ENCODE measurements at places on chromosomes 4 and X.

- no peak for DNase-seq
Observed at GRCh38 chr4:33063241-33063640, 2343.1 kb downstream of the PCDH7 start.

- DNase-seq = no peak
Observed at GRCh38 chr4:163534056-163534455, 39.6 kb downstream of the TMA16 start.

DNA sequence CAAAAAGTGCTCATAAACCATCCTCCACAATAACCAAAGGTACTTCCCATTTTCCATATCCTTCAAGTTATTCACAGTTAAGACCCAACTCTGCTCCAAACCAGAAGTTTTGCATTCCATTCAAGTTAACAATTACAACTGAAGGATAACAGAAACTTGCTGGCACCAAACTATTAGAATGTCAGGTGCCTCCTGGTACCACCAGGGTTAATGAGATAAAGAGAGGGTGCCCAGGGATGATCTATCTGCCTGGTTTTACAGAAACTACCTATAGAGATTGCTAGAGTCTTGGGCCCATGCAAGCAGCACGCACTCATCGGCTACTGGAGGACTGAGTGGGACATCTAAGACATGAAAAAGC is 114.6 kb downstream of the RBM47 start:
- DNase-seq = no peak

- DNase-seq = no peak
Observed at GRCh38 chr4:100547541-100548199, 29.8 kb upstream of the EMCN start.

GRCh38 chr4:153131596-153131995 is 72.6 kb upstream of the TRIM2 start:
- DNase-seq = no peak

DNA sequence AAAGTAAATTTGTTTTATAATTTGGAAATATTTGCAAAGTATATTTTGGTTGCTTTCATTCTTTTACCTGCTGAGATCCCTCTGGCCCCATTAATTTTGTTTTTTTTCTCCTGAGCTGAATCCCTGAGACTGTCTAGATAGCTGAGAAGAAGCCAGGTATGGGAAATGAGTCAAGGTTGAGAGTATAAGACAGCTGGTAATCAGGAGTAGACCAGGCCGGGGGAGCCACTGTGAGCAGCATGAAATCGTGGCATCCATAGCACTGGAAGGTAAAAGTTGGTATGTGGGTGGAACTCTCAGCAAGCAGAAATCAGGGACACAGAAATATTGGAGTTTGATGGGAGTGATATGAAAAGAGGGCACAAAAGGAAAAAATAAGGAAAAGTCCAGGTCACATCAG is 164.5 kb downstream of the FHIP1A start:
- no peak for DNase-seq

DNA sequence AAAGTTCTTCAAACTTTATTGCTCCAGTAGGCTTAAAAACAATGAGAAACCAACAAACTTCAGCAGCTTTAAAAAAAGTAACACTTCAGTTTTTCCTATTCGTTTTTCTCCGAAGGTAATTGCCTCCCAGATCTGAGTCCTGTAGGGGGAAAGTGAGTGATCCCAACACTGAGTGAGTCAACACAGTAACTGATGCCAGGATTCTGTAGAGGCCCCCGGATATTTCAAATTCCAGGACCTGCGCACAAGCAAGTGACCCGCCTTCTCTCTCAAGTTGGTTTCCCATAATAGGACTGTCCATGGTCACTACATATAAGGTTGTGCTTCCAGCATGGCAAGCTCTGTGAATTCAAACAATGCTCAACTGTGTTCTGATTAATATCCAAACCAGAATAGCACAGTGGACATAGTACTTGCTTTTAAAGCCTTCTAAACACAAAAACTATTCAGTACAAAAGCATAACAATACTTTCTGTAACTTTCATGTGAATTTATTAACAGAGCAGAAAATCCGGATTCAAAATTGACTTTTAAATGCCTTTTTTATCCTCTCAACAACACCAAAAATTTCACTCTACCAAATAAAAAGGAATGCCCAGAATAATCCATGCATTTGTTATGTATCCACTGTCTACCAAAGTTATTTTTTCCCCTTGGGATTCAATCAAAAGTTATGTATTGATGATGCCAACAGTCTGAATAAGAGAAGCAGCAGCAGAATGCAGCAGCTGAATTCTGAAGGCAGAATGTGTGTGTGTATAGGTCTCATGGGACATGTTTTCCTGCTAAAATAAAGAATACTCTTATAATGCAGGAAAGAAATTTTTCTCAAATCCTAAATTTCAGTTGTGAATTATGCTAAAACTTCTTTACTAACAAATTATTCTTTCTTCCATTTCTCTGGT is at the start of gene DMD:
Gene DMD, minus strand, starts transcription at position 194 of the 905 bp plus-strand sequence. CDS start 237 bp downstream, outside the sequence.
- DNase-seq = no peak

- no peak for DNase-seq
Observed at GRCh38 chr4:35151816-35152572, 1092.3 kb downstream of the ARAP2 start.

DNA sequence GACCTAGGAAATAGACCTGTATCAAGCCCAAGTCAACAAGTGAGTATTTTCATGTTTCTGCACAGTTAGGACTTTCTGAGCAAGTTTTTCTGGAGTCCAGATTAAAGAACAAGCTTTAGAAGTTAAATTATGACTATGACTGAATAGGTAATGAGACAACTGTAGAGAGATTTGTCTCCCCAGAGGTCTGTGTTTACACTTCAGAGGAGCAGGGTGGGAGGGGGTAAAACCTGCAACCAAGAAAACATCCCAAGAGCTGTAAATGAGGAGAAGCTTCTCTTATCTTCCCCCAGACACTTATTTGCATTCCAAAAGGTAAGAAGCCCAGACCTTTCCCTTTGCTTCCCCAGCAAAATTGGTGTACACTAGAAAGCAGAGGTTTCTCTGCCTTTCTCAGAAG is 22.1 kb upstream of the CEP135 start:
- DNase-seq = no peak

- DNase-seq = no peak
Observed at GRCh38 chrX:10296576-10296975, 139.8 kb downstream of the CLCN4 start.

GRCh38 chr4:53622739-53623151 is 31.5 kb upstream of the LNX1 start:
- DNase-seq = no peak

- no peak for DNase-seq
Observed at GRCh38 chrX:29275928-29276327, 688.7 kb downstream of the IL1RAPL1 start.

DNA sequence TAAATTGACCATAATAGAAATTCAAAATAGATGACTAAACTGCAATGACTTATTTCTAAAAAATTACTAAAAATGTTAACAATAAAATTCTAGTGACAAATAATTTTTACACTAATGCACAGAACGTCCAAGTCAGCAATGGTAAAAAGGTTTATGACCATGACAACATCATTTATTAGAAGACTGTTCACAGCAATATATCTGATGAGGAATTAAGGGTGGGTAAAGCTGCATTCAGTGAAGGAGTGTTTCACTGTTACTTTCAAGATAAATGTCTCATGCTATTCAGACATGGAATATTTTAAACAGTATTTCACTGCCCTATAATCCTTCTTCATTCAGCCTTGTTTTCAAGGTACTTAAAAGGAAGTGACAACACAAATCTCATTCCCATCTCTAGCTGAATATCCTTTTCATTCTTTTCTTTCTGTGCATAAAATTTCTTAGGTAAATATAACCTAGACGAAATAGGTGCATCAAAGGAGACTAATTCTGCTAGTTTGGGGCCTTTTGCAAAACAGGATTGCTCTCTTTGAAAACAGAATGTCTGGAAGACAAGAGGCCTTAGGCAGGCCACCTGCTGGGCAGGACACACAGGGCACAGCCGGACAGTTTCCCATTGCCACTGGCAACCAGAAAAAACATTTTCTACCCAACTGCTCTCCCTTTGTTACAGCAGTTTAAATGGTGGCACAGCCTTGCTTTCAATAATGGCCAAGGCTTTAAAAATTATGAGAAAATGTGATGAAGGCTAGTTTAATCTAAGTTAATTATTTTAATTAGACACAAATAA is 600.3 kb downstream of the SPRY1 start:
- DNase-seq = no peak

- no peak for DNase-seq
Observed at GRCh38 chr4:53240573-53240972, 125.3 kb downstream of the SCFD2 start.

- DNase-seq = no peak
Observed at GRCh38 chr4:108775921-108776320, 13.1 kb upstream of the ETNPPL start.

DNA sequence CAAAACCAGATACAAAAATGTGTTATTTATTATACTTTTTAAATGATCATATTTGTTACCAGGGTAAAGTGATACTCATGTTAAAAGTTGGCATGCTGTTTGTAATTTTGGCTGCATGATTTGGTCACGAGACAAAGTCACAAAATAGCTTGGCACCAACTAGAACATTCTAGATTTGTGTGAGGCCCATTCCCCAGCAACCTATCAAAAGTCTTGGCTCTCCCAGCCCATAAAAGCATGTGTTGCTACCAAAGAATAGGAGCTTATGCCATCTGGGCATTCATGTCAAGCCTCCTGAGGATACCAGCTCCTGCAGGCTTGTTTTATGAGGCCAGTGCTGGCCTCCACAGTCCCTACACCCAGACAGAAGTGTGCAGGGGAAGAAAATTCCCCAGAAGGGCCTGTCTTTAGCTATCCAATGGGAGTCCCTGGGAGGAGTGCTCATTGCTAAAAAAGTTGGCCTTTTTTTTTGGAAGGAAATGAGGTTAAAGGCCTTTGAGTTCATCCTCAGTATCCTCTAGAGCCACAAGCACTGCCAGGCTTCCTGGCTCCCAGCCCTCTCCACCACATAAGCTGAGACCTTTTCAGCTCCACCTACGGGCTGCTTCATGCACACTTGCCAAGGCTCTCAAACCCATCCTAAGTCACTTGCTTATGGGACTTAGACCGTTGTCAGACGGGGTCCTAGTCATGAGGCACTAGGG is 211.9 kb upstream of the EOLA2 start:
- no peak for DNase-seq

- no peak for DNase-seq
Observed at GRCh38 chr4:128358231-128358912, 70.8 kb upstream of the PGRMC2 start.

- no peak for DNase-seq
Observed at GRCh38 chr4:78735697-78736096, 40.5 kb upstream of the BMP2K start.

- no peak for DNase-seq
Observed at GRCh38 chr4:158538911-158539310, 17.2 kb downstream of the RXFP1 start.

GRCh38 chr4:26524011-26524410 is 33.7 kb upstream of the CCKAR start:
- DNase-seq = no peak

- no peak for DNase-seq
Observed at GRCh38 chrX:105696870-105697269, 125.5 kb upstream of the NRK start.

GRCh38 chr4:44448521-44449461 is at the start of gene KCTD8:
Gene KCTD8, minus strand, starts transcription at chr4:44448809.
- DNase-seq = peak; percentile 77

- no peak for DNase-seq
Observed at GRCh38 chrX:30576881-30577280, 685 bp downstream of the TASL start.

Measured in activated naive CD4-positive, alpha-beta T cell treated with anti-CD3 and anti-CD28 coated beads, Interleukin-2, amount 10 ng/mL, durations not matched to agents 7 days and 5 days (primary cell).